ENCODE measurements at places on chromosomes 6 and 20. TPM values are rescaled to one million over a fixed set of nuclear protein-coding genes. Genes with fewer than 3 reads are reported as not detected.

Gene TRIM10
- total RNA-seq = not detected

Gene LY6G5C
- 0.33 TPM for total RNA-seq

Gene TASP1
- total RNA-seq = 9.2 TPM

Gene RBPJL
- not detected for total RNA-seq

Gene HINT3
- 21.4 TPM for total RNA-seq

Gene SIRPB1
- total RNA-seq = 0.25 TPM

Gene COL9A1
- not detected for total RNA-seq

Gene SDC4
- 129 TPM for total RNA-seq

Gene ADGRB3
- total RNA-seq = under 0.01 TPM

Gene KLC4
- 19.5 TPM for total RNA-seq

Gene GCLC
- total RNA-seq = 123 TPM

Gene CST2
- not detected for total RNA-seq

Gene BPIFB2
- not detected for total RNA-seq

Gene PBOV1
- total RNA-seq = not detected

Gene CASS4
- total RNA-seq = 0.77 TPM

Gene SAMD5
- total RNA-seq = 0.44 TPM

Gene CAGE1
- total RNA-seq = 0.11 TPM

Gene ENPP4
- 2.4 TPM for total RNA-seq

Gene MYMX
- total RNA-seq = not detected

Gene ZNF76
- 22.0 TPM for total RNA-seq

Gene TCF15
- total RNA-seq = not detected

Gene HLA-DOB
- total RNA-seq = 0.12 TPM

Gene HMGCLL1
- total RNA-seq = not detected

Gene ERVFRD-1
- total RNA-seq = 0.12 TPM

Gene ADAM33
- total RNA-seq = 57.5 TPM

Gene ATP6V1G2
- 2.0 TPM for total RNA-seq

Gene ULBP2
- 2.6 TPM for total RNA-seq

Gene MOG
- not detected for total RNA-seq

Gene HLA-DQB1
- total RNA-seq = not detected

Gene LAMA4
- total RNA-seq = 105 TPM

Gene PLN
- total RNA-seq = 0.11 TPM

Gene TRDN
- not detected for total RNA-seq

Gene CENPQ
- 9.6 TPM for total RNA-seq

Gene TLDC2
- not detected for total RNA-seq

Gene PARD6B
- total RNA-seq = 3.5 TPM

Gene TMEM239
- not detected for total RNA-seq

Gene PRPF6
- total RNA-seq = 65.7 TPM

Gene GPR6
- total RNA-seq = not detected

Gene MTFR2
- 8.1 TPM for total RNA-seq

Gene TGM2
- 221 TPM for total RNA-seq

Gene TFAP2C
- total RNA-seq = 9.5 TPM

Gene GPLD1
- 0.87 TPM for total RNA-seq

Gene PTCHD4
- total RNA-seq = 1.5 TPM

Gene DDR1
- 22.4 TPM for total RNA-seq
